ENCODE measurements at places on chromosomes 3 and 15. TPM values are rescaled to one million over a fixed set of nuclear protein-coding genes. Genes with fewer than 3 reads are reported as not detected.
A peak's percentile ranks its signal among the peaks of the same experiment; 100 is the strongest.

The CAPN3 gene
- 4.6 TPM for total RNA-seq

The SPESP1 gene
- 1.5 TPM for total RNA-seq

The ISL2 gene
- not detected for total RNA-seq

The C3orf85 gene
- not detected for total RNA-seq

The ARHGEF26 gene
- 4.0 TPM for total RNA-seq

The CPLX3 gene
- total RNA-seq, result not detected

The GOLGA6L10 gene
- total RNA-seq, result 0.49 TPM

DNA sequence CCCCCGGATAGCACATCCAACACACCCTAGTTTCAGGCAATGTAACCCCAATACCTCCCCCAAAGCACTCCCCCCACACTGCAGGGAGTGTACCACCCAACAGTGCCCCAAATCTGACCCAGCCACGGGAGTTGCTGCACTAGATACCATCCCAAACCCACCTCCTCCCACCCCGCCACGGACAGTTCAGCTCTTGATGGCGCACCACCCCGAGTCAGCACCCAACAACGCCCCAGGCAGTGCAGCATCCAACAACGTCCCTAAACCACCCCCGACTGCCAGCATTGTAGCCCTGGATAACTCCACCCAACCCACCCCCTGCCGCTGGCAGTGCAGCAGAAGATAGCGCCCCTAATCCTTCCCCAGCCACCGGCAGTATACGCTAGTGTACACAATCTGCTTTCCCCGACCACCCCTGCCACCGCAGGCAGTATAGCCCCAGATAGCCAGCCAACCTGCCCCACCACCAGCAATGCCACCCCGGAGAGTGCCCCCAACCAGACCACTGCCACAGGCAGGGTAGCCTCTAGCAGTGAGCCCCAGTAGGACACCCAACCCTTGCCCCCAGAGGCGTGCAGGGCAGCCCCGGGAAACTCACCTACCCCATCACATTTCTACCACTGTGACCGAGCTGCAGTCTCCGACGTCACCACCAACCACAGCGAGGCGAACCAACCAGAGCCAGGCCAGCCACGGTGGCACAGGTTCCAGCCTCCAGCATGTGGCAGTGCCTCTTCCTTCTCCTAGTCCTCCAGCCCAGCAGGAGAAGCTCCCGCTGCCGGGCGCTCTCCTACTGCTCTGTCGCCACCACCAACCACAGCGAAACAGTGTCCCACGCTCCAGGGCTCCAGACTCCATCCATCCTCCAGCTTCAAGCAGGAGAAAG is 178.1 kb downstream of the POTEB3 start:
- peak; percentile 56 for DNase-seq

GRCh38 chr3:15744176-15744575 is 53.6 kb downstream of the ANKRD28 start:
- DNase-seq, result no peak

DNA sequence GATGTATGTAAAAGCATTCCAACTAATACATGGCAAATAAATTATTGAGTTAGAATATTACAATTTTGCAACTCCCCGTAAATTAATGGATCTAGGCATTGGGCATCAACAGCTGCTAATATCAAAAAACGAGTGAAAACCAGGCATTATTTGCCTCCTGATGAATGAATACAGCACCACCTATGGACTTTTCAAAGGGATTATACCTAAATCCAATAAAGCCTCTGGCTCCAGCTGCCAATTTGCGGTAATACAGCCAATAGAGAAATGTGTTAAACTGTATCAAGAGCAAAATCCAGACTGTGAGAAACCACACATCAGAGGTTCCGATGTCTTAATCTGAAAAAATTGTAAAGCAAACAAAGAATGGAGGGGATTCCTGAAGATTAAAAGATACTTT is 16.3 kb upstream of the A4GNT start:
- no peak for DNase-seq

- DNase-seq, result no peak
Observed at GRCh38 chr15:48147358-48147757, 26.6 kb downstream of the SLC24A5 start.

DNA sequence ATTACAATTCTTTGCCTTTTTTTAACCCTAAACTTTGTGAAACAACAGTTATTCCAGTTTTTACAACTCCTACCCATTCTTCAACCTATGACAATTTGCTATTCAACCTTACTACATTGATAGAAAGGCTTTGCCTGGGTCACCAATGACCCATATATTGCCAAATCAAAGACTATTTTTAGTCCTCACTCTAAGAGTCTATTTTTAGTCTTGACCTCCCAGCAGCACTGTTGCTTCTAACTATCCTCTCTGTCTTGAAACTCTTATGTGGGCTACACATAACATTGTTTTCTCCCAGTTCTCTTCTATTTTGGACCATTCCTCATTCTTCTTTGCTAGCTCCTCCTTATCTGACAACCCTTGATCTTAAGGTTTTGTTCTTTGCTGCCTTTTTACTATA is 71.4 kb downstream of the C3orf80 start:
- no peak for DNase-seq

- no peak for DNase-seq
Observed at GRCh38 chr15:91456921-91457320, 356.9 kb downstream of the SV2B start.

GRCh38 chr3:50119786-50120185 is 31.1 kb downstream of the RBM5 start:
- DNase-seq, result no peak

DNA sequence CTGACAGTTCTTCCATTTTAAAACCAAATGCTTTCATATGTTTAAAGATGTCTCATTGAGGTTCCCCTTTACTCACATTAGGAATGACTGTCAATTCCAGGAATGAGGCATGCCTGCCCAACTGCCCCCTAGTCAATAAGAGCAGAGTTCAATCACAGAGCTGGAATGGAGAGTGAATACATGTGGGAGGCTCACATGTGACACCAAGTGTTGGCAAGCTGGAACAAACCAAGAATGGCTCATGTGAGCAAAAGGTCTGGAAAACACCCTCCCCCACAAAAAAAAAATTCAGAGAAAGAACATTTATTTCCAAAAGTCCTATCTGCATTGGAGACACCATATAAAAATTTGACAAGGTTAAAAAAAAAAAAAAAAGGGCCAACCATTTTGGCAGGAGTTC is 3.7 kb downstream of the PBRM1 start:
- peak; percentile 39 for DNase-seq

- DNase-seq, result peak; percentile 60
Observed at GRCh38 chr15:49215768-49216739, 46.0 kb downstream of the GALK2 start.

GRCh38 chr15:93072411-93073394 is 16.3 kb downstream of the RGMA start:
- DNase-seq, result peak; percentile 84

DNA sequence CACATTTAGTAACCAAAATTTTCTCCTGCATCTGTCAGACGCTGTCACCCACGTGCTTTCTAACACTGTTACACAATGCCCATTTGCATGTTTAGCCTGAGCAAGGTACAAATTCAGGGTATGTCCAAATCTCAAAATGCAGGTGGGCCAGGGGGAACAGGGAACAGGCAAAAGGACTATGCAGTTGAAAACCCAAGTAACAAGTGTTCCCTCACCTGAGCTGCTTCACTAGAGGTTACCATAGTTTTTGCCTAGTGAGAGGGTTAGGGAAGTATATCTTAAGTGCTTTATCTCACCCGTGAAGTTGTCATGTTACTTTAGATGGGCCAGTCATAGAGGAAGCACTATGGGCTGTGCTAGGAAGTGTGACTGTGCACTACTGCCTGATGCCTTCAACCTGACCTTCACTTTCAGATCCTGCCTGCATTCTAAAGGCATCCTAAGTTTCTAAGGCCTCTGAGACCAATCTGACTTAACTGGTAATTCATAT is 6.0 kb upstream of the TMEM87A start:
- no peak for DNase-seq

GRCh38 chr15:66053991-66054390 is 184.7 kb downstream of the RAB11A start:
- no peak for DNase-seq

GRCh38 chr3:179710079-179710478 is 57.2 kb downstream of the USP13 start:
- DNase-seq, result no peak

DNA sequence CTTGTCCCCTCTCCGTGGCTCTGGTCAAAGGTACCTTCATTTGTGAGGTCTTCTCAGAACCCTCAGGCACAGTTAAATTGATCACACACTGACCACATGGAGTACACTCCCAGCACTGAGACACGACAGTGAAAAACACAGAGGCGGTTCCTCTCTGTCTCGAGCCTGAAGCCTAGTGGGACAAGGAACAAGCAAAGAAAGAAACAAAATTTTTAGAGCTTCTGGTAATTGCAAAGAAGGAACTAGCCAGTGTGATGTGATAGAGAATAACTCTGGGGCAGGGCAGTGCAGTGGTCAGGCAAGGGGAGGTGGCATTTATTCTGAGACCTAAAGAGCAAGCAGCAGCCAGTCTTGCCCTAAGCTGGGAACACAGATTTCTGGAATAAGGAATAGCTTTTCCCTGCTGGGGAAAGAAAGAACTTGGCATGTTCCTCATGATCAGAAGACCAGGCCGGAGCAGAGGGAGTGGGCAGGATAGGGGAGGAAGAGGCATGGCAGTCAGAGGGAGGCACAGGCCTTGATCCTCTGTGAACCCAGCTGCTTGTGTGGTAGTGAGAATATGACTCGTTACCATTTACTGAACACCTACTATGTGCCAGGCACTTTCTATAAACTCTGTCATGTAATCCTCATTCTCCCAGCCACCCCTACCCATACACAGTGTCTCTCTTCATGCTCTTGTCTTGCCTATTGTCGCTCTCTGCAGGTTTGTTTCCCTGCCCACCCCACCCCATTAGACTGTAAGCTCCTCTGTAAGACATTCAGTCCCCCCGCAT is 262.3 kb upstream of the HES1 start:
- no peak for DNase-seq

DNA sequence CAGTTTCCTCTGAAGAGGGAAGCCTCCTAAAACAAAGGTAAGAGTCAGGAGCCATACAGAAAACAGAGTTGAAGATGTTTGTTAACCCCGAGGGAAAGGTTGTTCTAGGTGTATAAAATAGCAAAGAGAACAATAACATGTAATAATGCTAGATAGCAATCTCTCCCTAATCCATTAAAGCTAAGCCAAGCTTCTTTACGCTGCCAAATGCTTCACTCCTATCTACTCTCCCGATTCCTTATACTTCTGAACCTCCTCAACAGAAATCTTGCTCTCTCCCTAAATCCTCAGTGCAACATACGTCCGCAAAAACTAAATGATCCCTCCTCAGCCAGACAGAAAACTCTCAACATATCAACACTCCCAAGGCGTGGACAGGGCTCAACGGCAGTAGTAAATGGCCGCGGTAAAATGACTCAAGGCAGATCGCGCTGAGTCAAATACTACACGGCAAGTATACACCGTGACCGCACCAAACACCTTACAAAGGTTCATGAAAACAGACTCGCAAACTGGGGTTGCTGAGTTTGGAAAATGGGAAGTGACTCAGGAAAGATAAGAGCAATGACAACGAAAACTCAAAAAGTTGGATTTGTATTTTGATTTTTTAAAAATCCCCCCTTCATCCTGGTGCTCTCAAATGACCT is 682 bp downstream of the CLDND1 start:
- DNase-seq, result no peak

DNA sequence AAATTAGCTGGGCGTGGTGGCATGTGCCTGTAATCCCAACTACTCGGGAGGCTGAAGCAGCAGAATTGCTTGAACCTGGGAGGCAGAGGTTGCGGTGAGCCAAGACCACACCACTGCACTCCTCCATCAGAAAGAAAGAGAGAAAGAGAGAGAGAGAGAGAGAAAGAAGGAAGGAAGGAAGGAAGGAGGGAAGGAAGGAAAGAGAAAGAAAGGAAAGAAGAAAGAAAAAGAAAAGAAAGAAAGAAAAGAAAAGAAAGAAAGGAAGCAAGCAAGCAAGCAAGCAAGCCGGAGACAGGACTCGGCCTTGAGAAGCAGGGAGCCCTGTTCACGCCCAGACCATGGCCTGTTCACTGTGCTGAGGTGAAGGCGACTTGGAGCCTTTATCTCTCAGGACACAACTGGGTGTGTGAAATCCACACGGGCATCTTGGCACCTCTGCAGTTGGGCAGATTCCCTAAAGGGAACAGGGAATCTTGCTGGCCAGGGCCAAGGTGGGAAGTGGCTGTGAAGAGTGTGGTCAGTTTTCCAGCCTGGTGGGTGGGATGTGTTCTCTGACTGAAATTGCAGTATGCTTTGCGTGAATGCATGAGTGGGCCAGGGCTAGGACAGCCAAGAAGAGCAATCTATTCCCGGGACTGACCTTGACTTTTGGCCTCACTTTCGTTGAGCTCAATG is 90.3 kb downstream of the CORO2B start:
- DNase-seq, result no peak

DNA sequence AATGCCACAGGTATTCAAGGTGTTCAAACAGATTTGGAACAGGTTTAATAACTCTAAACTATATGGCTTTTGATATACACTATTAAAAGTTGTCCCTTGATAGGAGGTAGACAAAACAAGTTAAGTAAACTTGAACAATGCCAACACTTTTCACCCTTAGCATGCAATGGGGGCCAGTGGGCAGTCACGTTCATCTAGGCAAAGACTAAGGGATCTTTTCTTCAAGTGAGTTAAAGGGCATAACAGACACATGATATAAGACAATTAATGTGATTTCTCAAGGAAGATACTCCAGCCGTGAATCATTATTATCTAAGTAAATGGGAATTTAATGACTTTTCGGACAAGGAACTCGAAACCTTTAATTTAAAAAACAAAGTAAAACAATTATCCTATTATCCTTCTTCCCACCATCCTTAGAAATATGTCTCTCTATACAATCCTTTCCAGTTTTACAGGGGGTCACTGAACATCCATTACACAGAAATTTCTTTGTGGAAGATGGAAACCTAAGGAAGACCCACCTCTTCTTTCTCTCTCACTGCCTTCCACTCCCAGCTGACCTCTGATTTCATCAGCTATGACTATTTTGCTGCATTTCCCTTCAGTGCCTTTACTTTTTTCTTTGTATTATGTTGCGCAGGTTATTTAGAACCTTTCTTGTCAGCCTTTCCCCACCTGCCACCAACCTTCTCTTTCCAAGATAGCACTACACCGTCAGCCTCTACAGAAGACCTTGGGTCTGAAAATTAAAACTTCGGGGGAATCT is 1.5 kb downstream of the CLDN1 start:
- no peak for DNase-seq

Measured in pancreas (tissue), 10 donors.